Activated CD4-positive, CD25-positive, alpha-beta regulatory T cell (primary cell): ENCODE measurements at places on chromosomes 1 and 21.

DNA sequence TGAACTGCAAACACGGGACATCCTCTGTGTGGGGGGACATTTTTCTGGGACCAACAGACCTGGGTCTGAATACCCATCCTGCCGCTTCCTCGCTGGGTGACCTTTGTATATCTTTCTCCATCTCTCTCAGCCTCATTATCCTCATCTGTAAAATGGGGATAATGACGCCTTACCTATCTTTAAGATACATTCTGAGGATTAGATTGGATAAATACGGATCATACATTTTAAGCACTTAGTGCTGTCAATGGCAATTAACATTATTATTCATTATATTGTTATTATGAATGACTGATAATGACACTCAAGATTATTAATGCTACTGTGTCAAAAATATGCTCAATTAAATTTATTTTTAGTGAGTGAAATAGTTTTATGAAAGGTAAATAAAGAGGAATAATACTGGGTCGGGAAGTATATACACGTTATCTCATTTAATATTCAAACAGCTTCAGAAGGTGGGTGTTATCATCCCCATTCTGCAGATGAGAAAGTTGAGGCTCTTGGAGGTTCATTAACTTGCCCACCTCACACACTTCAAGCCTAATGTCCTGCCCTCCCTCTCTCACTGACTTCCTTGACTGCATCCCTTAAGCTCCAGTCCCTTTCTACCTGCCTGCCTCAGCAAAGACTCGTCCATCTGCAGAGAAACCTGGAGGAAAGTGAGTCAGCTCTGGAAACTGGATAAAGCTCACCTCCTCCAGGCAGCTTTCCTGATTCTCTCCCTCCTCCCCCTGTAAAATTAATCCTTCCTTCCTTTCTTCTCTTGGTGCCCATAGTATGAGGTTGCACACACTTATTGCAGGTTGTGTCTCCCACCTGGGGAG is 120.7 kb upstream of the JUN start:
- DNase-seq = no peak

- DNase-seq = no peak
Observed at GRCh38 chr1:79777481-79778219, 771.1 kb upstream of the ADGRL4 start.

DNA sequence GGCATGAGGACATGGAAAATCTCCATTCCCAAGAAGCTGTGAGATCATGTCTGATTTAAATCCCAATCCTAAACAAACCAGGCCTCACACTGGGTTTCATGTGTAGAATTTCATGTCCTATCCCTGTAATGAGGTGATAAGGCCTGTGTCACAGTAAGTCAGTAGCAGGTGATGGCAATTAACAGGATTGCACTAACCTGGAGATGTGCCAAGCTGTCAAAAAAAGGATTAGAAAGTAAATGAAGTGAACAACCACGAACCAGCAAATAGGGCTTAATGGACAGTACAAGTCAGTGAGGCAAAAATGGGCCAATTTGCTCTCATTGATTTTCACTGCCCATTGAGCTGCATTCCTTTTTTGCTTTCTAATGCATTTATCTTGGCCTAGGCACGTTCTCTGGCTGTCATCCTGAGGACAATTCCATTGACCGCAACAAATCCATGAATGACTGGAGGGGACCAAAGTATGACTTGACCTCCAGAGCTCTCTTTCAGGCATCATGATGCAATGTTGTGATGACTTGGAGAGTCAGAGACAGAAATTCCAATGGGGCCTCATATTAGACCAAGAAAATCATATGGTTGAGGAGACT is 673.6 kb upstream of the ADGRL2 start:
- DNase-seq = no peak

DNA sequence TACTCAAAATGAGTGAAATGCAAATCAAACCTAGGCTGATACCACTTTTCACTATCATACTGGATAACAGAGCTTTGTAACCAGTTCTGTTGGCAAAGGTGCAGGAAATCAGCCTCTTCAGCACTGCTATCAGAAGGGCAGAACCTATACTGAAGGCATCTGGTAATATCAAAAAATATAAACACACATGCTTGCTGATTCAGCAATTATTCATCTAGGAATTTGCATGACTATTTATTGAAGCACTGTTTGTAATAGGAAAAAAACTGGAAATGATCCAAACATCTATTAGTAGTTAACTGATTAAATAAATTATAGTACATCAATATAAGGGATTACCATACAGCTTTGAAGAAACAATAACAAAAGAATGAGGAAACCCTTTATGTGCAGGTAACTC is 21.4 kb downstream of the ARHGAP29 start:
- no peak for DNase-seq

GRCh38 chr1:15035236-15035635 is 118.3 kb upstream of the TMEM51 start:
- DNase-seq = no peak

- no peak for DNase-seq
Observed at GRCh38 chr1:96723377-96723776, 1.8 kb downstream of the PTBP2 start.
